ENCODE measurements at places on chromosomes 11 and 22. TPM values are rescaled to one million over a fixed set of nuclear protein-coding genes. Genes with fewer than 3 reads are reported as not detected.

Gene SF3A1
- total RNA-seq = 52.8 TPM

Gene RFPL1
- not detected for total RNA-seq

Gene CNTN5
- 0.63 TPM for total RNA-seq

Gene KDM4E
- total RNA-seq = not detected

Gene CCDC87
- 0.67 TPM for total RNA-seq

DNA sequence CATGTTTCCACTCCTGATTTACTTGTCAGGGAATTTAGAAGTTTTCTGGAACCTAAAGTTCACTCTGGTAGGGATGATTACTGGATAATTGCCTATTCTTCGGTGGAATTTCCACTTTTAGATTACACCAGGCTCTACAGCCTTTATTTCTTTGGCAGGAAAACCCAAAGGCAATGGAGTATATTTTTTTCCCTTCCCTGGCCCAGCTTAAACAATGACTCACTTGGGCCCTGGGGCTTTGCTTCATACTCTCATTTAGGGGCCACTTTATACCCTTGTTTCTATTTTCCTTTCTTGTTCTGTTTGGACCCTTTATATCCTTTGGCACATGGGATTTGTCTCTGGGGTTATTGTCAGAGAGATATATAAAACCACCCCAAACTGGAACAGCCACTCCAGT lies 114.7 kb downstream of the CSTPP1 start:
- H3K27ac ChIP-seq = no peak overlapping the region
- H3K4me3 ChIP-seq = no peak overlapping the region
- no peak for DNase-seq
- no peaks in the 10 kb centered on the region for H3K4me1 ChIP-seq
- no peaks in the 10 kb centered on the region for H3K36me3 ChIP-seq

- H3K4me3 ChIP-seq = no peak overlapping the region
- H3K27ac ChIP-seq = no peak overlapping the region
- no peaks in the 10 kb centered on the region for H3K36me3 ChIP-seq
- no peaks in the 10 kb centered on the region for H3K4me1 ChIP-seq
These were observed 20.8 kb downstream of the MUC15 start for GRCh38 chr11:26551186-26551801.

- no peaks in the 10 kb centered on the region for H3K4me1 ChIP-seq
- no peak overlapping the region for H3K4me3 ChIP-seq
- H3K36me3 ChIP-seq = no peaks in the 10 kb centered on the region
- H3K27me3 ChIP-seq = no peaks in the 10 kb centered on the region
- DNase-seq = no peak
- H3K27ac ChIP-seq = no peak overlapping the region
These were observed 4.8 kb upstream of the FAR1 start for GRCh38 chr11:13663631-13664071.

DNA sequence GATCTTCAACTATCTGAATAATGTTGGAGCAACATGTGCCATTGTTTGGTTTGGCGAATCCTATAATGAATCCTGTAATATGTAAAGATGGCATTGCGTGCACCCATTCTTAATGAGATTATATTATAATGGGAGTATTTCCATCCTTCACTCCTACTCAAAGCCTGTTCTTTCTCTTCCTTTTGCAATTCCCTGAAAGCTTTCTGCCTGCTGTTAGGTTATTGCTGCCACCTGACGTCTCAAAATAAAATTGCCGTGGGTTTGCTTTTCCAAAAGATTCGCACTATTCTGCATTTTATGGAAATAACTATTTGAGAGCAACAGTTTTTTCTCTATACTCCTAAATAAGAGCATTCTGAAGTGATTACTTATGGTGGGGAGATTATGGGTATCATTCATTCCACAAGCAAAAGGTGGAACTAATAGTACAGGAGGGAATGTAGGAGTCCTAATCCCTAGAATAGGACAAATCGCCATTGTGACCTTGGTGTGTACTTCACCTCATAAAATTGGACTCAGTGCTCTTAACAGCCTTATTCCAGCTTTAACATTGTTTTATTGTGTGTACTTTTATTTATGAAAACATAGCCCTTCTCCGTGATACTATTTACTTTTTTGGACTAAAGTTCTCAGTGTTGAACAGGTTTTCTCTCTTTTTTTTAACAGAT lies 69.6 kb upstream of the ALKBH3 start:
- H3K27ac ChIP-seq = no peak overlapping the region
- no peaks in the 10 kb centered on the region for H3K27me3 ChIP-seq
- H3K4me3 ChIP-seq = no peak overlapping the region

All from lung (tissue), 17 donors.